ENCODE measurements at places on chromosomes 6 and 20.

GRCh38 chr6:69578361-69578890, 218.4 kb downstream of the LMBRD1 start:
- no peak for DNase-seq

DNA sequence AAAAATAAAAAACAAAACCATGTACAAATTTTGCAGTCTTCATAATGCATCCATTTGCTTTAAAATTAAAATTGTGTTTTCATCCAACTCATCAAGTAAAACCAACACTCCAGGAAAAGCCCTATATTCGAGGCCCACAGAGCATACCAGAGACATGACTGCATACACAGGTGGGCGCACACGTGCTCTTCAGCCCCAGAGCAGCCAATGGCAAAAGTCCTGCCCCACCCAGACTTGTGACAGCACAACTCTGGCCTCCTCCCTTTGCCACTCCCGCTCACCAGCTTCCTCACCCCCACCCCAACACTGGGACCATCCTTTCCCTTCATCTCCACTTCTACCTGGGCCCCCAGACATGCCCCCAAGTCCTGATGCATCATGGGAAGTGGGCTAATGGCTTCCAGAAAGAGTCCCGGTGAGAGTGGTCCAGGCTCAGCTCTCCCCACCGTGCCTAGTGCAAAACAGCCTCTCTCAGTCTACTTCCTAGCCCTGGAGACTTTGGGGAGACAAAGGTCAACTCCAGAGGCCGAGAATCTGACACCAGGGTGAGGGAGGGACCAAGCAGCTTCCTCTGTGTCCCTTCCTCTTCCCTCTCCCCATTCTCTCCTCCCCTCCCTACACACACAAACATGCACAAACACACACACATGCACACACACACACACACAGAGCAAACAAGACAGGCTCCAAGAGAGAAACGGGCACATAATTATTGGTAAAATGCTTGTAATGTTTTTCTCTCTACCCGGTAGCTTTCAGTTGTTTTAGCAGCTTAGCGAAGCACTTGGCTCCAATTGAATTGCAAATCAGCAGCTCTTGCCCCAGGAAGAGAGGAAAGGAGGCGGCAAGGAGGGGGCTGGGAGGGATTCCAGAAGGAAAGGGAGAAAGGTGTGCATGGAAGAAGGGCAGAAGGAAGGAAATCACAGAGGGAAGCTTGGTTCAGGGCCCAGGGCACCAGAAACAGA, 14.3 kb downstream of the GRM4 start:
- DNase-seq: no peak

- no peak for DNase-seq
Observed at GRCh38 chr20:56766528-56766927, 137.4 kb downstream of the TFAP2C start.

DNA sequence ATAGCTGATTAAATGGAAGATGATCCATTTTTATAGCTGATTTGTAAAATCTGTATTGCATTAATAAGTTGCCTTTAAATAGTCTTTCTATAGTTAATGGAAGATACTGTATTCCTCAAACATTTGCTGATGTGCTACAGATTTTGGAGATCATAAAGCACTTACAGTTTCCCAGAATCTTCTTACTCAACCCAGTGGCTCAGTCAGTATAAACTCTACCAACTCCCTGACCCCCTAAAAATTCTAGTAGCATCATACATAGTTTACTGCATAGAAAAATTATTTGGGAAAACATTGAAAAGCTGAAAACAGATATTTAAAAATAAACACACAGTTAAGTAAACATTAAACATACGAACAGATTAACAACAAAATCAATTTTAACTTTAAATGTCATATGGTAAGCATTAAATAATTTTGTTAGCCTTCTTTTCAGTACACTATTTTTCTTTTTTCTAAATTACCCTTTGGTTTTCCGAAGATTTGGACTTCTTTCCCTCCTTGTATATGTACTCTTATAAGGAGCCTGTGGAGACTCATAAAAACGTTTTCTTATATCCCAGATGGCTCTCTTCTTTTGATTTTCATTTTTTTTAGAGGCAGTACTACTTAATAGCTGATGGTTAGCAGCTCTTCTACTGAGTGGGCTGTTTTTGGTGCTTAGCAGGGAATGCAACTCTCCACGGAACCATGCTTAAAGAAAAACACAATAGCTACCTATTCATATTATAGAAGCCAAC, 62.7 kb upstream of the BMP5 start:
- DNase-seq: no peak

DNA sequence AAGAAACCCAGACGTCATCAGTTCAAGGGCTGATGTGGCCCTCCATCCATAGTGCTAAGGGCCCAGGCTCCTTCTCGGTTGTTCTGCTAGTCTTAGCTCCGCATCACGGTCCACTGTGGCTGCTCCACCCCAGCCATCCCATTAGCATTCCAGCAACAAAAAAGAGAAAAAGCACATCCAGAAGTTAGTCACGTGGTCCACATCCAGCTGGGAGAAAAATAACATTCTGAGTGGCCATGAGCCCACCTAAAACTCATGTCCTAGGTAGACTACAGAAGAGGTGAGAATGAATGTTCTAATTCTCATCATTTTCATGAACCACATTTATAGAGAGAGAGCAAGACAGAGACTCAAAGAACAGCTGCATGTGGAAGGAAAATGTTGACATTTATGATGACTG, 49.4 kb upstream of the TAB2 start:
- DNase-seq: no peak

GRCh38 chr6:169955731-169956437, 204.5 kb downstream of the ERMARD start:
- no peak for DNase-seq

- DNase-seq: no peak
Observed at GRCh38 chr20:40588891-40589290, 100.1 kb downstream of the MAFB start.

GRCh38 chr6:138945354-138945753, 42.7 kb downstream of the REPS1 start:
- no peak for DNase-seq

GRCh38 chr6:85192186-85192585, 257.7 kb upstream of the NT5E start:
- DNase-seq: peak; percentile 36

- no peak for DNase-seq
Observed at GRCh38 chr6:53828215-53828614, 33.4 kb downstream of the LRRC1 start.

GRCh38 chr20:3510110-3510509, 39.3 kb downstream of the ATRN start:
- DNase-seq: no peak

- DNase-seq: peak; percentile 81
Observed at GRCh38 chr6:87029711-87030314, 65.1 kb downstream of the CGA start.

DNA sequence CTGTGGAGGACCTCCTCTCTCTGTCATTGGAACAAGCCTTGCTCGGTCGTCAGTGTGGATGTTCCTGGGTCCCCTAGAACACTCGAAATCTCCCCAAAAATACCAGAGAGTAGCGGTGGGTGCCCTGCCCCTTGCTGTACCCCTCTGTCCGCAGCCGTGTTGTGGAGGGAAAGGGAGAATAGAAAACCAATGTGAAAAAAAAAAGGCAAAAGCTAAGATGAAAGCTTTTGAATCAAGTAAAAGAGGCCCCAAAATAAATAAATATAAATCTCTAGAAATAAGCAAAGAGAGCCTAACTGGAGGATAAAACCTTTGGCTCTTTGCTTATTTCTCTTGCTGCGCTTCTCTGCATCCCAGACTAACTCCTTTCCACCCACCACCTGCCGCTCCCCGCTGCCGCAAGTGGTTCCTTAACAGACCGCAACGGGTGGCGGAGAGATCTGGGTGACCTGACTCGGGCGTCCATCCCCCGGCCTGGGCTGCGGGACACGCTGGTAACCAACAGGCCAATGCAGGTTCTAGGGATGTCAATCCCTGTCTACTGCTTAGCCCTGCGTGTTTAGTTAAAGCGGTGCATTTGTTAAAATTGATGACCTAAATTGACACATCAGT, 110.0 kb downstream of the GPX5 start:
- DNase-seq: no peak

DNA sequence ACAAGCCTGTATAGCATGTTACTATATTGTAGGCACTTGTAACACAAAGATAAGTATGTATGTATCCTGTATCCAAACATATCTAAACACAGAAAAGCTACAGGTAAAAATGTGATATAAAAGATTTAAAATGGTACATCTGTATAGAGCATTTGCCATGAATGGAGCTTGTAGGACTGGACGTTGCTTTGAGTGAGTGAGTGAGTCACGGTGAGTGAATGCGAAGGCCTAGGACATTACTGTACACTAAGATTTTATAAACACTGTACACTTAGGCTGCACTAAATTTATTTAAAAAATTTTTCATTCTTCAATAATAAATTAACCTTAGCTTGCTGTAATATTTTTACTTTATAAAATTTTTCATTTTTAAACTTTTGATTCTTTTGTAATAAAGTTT, 136.9 kb downstream of the NKAIN2 start:
- DNase-seq: no peak

DNA sequence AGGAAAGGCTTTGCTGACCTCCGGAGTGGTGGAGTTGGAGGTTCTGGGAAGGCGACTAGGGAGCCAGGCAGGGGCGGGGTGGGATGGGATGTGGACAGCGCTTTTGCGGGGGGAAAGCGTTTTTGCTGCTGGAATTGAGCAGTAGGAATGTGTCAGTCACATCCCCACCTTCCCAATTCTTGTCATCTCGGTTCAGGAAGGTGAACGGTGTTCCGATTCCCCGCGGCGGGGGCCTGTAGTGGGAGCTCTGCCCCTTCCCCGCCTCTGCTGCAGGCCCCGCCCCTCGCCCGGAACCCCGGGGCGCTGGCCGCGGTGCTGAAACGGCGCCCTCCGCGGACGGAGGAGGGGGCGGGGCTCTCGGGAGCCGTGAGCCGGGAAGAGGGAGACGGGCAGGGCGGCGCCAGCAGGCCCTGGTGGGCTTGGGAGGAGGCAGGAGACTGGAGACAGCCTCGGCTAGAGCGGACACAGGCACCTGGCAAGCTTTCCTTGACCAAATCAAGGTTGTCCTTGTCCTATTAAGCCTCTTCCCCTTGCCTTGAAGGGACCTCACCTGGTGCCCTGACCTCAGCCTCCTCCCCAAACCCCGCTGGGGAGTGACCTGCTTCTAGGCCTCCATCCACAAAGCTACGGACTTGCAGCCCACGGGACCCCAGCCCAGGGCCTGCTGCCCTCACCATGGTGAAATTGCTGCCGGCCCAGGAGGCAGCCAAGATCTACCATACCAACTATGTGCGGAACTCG, at the start of gene LHFPL5:
Gene LHFPL5 (plus strand): TSS at position 357 of the 741 bp plus-strand sequence. CDS start 319 bp downstream, at position 676.
- peak; percentile 33 for DNase-seq

DNA sequence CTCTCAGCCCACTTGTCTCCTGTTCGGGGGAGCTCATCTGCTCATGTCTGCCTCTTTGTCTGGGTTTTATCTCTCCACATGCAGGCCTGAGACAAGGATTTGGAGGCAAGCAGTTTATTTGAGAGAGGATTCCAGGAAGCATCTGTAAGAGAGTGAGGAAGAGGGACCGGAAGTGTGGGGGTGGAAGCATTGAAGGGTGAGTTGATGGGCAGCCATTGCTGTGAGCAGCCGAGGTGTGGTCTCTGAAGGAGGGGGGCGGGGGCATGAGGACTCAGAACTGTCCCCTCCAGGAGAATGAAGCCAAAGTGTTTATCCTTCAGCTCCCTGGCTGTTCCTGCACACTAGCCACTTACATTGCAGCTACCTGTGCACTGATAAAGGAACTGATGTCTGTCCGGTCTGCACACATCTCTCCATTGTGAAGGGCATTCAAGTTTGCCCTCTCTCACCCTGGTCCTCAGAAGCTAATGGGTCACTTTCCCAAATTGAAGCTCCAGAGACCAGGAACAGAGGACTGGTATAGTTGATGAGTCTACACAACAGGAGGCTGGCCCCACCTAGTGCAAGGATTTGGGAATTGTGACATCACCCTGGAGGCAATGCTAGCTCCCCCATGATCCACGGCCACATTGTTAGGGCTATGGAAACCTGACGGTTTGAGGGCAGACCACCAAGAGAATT, 100.5 kb upstream of the FOXA2 start:
- DNase-seq: peak; percentile 8

GRCh38 chr6:83609248-83609647, 96.9 kb downstream of the PRSS35 start:
- DNase-seq: no peak

DNA sequence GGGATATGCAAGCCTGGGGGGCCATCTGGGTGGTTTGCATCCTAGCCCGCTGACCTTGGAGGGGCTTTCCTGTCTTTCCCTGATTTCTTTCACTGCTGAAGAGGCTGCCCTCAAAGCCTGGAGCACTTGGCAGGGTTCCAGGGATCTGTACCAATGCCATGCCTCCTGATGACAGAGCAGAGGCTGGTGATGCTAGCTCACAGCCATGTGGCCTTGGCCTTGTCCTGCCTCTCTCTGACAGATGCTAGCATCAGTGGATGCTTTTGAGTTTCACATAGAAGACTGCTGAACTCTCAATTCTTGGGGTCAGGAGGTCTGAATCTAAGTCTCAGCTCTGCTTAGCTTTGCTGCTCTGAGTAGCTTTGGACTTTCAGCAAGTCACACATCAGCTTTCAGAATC, 21.9 kb upstream of the RREB1 start:
- DNase-seq: peak; percentile 15

GRCh38 chr6:39366931-39367618, 44.6 kb upstream of the KCNK16 start:
- DNase-seq: no peak

- no peak for DNase-seq
Observed at GRCh38 chr20:13753436-13754036, 31.2 kb downstream of the ESF1 start.

GRCh38 chr6:151054306-151054705, 185.5 kb upstream of the AKAP12 start:
- DNase-seq: no peak

DNA sequence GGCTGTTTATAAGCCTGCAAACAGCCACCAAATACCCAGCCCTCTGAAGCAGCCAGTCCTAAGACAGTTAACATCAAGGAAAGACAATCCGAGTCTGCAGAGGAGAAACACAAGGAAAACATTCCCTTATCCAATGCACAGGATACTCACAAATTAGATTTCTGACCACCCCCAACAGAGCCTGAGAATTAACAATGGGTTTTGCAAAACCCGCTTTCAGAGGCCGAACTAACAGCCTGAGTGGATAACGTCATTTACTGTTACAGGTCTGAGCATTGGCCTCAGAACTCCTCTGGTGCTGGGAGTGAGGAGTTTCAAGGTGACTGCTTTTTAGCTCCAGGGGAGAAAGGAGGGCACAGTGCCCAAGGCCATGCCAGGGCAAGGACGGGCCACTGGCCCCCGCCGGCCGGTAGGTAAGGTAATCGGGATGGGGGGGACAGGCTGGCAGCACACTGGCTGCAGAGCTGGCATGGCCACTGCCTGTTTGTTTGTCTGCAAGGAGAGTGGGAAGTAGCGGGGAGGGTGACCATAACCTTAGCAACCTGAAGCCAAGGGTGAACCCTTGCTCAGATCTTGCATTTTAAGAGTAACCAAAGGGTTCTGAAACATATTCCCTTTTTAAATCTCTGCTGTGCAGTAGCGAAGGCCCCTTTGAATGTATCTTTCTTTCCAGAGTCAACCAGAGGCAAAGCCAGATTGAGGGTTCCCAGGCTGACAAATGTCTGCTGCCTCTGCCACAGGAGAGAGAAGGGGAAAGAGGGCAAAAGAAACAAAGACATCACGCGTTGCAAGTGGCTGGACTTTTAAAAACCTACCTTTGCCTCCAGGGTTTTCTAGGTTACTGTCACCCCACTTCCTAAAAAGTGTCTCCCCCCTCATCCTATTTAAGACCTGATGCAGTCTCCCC, 3.9 kb downstream of the ZMYND8 start:
- DNase-seq: peak; percentile 67

All from cardiac fibroblast (primary cell).